DMS79 (cell line): ENCODE measurements at places on chromosomes 1 and 21.

DNA sequence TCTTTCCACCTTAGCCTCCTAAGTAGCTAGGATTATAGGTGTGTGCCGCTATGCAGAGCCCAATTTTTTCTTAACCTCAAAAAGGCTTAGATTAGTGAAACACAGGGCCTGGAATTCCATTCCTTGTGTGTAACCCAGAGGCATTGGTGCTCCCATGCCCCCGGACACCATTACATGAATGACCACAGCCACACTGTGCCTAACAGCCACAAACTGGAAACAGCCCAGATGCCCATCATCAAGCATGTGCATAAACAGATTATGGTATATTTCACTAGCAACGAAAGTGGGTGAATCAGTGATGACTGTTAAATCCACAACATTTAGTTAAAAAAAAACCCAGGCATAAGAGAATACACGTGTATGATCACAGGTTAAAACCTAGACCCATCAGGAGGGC, 24.4 kb downstream of the ADAM30 start:
- no peak for DNase-seq

DNA sequence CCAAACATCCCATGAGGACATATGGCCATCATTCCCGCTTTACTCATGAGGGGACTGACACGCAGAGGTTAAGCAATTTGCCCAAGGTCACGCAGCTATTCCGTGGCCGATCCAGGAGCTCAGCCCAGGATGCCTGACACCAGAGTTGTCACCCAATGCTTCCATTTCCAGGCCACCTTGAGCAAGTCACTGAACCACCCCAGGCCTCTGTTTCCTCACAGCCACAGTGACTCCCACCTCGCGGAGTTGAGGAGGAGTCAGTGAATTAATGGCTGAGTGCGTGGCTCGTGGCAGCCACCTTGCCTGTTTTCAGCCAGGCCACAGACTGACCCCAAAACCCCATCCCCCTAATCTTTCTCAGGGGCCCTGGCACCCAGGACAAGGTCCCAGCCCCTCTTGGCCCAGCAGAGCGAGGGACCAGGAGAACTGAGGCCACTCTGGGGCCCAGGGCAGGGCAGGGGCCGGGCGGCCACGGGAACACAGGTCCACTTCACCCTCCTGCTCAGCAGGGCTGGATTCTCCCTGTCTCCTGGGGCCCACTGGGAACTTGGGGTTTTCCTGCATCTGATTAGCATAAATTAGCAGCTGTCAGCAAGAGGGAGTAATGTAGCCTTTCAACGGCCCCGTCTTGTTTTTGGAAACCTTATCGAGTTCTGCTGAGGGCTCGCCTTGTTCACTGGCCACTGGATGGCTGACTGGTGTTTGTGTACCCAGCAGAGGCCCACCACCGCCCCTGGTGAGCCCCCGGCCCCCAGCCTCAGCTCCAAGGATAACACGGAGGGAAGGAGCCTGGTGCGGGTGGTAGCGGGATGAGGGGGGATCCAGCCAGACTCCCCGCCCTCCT, 19.7 kb upstream of the LAPTM5 start:
- no peak for DNase-seq

GRCh38 chr1:150971583-150972416, 2.8 kb downstream of the CERS2 start:
- DNase-seq, result no peak

GRCh38 chr1:35555212-35555584, 2.0 kb downstream of the KIAA0319L start:
- DNase-seq, result no peak

GRCh38 chr1:226370144-226370923, 37.6 kb downstream of the PARP1 start:
- DNase-seq, result no peak

- DNase-seq, result no peak
These were observed at the start of the genes FBXO2 and FBXO44 for GRCh38 chr1:11654137-11654938. Gene FBXO2, minus strand, starts transcription at chr1:11654429. Its CDS starts 89 bp downstream, at chr1:11654340. Gene FBXO44, plus strand, starts transcription at chr1:11654877. Its CDS starts 959 bp downstream, at chr1:11655836.

DNA sequence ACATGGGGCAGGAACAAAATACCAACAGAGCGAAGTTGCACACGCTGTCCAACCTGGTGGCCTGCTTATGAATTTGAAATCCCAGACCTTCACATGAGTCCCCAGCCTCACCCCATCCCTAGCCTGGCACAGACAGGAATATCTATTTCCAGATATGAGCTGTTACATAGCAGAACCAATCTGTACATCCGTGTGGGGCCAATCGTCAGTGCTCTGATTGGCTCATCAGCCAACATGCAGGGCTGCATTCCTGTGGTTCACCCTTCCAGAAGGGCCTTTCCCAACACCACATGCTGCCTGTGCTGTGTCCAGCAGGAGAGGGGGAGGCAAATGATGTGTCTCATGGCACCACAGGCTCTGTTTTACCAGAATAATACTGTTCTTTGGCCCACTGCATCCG, 31.3 kb downstream of the CCN1 start:
- DNase-seq, result no peak

DNA sequence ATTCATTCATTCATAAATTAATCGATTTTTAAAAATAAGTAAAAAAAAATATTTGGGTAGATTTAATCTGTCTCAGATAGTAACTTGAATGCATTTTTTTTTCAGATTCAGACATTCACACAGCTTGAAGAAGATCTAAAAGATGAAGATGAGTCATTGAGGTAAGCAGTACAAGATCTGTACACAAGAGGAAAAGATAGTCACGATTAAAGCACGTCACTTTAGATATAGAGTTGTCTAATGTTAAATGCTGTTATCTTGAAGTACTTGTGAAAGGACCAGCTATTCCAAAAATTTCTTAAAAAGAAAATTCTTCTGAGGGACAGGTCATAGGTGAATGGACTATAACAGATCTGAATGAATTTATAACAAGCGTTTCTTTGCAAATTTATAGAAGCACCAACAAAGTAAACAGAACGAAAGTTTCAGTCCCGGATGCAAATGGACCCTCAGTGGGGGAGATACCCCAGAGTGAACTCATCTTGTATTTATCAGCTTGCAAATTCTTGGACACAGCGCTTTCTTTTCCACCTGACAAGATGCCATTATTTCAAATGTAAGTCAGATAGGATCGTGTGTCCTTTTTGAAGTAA, 31.2 kb upstream of the MORC3 start:
- DNase-seq, result no peak

DNA sequence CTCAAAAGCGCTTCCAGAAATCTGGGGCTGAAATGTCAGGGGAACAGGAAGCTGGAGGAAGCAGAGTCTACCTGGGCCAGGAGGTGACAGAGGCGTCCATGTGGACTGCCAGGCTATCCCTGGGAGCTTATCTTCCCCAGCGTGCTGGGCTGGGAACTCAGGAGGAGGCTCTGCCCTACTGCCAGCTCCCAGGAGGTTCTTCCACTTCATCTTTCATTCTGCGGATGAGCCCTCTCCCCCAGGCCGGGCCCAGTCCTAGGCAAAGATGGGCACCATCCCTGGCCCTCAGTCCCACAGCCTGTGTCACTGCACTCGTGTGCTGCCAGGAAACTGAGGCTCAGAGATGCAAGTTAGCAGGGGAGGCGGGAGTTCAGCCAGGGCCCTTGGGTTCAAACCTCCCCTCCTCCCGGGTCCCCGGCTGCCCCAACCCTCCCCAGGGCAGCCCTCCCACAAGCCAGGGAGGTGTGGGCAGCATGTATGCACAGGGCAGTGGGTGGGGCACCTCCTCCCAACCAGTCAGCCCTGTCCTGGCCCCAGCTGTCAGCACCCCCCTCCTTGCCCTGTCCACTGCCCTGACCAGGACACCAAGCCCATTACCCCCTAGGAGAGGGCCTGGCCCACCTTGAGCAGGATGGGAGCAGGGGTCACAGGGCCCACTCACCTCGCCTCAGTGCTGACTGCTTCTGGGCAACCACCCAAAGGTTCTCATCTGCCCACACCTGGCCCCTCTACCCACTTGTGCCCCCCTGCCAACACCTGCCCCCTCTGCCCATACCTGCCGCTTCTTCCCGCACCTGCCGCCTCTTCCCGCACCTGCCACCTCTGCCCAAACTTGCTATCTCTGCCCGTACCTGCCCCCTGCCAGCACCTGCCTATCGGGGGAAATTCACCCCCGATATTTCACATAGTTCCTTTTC, 226.0 kb downstream of the NPHP4 start:
- no peak for DNase-seq

GRCh38 chr1:15627343-15627988, 10.2 kb downstream of the DDI2 start:
- DNase-seq, result no peak

DNA sequence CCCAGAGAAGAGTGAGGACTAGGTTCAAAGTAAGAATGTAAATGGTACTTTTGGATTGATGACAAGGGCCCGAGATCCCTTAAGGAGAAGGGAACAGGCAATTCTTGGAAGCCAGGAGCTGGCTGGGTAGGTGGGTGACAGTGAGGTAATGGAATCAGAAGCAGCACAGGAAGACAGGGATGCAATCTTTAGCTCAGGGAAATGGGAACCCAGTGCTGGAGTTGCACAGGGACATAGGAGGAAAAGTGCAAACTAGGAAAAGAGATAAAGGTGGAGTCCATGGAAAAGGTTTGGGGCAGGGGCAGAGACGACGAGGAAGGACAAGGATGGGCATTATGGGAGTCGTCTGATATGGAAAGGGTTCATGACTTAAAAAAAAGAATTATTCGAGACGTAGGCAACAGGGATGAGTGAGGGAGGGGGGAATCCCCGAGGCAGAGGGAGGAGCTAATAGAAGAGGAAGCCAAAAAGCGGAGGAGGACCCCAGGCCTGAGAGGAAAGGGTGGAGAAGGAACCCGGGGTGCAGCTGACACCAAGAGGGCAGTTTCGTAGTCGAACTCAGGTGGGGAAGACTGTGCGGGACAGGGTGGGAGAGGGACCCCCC, 495 bp downstream of the PI4KB start:
- DNase-seq, result no peak

GRCh38 chr1:210342986-210343780, 14.5 kb downstream of the HHAT start:
- DNase-seq, result no peak

DNA sequence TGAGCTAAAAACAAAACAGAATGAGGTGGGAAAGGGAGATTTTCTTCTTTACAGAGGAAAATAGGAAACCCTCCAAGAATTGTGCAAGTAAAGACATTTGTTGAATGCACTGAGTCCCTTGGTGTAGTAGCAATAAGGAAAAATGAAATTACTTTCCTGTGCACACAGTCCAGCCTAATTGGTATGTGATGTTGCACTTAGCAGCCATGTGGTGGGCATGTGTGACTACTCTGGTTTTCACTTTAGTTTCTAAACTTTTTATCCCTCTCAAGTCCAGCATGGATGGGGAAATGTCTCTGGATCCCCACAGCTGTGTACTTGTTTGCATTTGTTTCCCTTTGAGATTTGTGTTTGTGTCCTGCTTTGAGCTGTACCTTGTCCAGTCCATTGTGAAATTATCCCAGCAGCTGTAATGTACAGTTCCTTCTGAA, 7.1 kb upstream of the AGO3 start:
- no peak for DNase-seq

GRCh38 chr21:39098696-39099200, 84.5 kb downstream of the PSMG1 start:
- no peak for DNase-seq

DNA sequence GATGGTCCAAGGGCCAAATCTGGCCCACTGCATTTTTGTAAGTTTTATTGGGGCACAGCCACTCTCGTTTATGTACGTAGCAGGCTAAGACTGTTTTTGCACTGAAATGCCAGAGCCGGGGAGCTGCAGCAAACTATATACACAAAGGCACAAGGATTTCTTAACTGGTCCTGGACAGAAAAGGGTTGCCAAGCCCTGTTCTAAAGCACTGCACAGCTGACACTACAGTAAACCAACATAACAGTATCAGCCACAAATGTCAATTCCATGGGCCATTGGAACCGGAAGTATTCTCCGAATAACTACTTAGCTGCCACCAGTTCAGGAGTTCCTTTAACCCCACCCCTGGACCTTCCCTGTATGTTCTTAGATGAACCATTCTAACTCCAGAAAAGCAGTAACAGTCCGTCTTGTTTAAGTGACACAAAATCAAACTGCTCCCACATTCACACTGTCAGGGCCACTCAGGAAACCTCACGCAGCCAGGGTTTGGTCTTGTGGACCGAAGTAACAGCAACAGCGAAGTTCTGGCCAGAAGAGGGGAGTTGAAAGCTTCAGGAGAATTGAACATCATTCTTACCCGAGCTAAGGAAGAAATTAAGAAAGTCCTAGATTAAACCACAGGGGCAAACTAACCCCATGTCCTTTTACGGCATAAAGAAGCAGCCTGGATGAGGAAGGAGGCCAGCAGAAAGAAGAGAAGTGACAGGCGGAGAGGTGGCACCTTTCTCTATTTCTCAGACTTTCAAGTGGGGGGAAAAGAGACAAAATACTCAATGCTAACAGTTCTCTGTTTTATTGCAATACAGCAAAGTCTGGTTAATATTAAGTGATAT, 49.2 kb downstream of the COQ8A start:
- no peak for DNase-seq

- no peak for DNase-seq
These were observed 32.6 kb downstream of the NKAIN1 start for GRCh38 chr1:31207046-31207445.

DNA sequence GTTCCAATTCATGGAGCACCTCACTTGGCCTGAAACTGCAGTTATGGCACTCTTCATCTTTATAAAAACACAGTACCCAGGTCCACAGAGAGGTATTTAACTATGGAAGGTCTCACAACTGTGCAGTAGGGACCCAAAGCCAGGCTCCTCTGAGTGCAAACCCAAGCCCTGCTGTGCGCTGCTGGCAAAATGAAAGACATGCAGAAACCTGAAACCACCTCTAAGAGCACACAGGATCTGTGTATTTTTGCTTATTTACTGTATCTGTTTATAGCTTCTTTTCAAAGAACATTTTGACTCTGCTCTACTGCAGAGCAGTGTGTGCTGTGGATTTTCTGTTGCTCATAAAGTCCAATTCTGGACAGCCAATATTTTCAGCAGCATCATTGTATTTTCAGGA, 166.6 kb downstream of the DSCAM start:
- DNase-seq, result no peak

DNA sequence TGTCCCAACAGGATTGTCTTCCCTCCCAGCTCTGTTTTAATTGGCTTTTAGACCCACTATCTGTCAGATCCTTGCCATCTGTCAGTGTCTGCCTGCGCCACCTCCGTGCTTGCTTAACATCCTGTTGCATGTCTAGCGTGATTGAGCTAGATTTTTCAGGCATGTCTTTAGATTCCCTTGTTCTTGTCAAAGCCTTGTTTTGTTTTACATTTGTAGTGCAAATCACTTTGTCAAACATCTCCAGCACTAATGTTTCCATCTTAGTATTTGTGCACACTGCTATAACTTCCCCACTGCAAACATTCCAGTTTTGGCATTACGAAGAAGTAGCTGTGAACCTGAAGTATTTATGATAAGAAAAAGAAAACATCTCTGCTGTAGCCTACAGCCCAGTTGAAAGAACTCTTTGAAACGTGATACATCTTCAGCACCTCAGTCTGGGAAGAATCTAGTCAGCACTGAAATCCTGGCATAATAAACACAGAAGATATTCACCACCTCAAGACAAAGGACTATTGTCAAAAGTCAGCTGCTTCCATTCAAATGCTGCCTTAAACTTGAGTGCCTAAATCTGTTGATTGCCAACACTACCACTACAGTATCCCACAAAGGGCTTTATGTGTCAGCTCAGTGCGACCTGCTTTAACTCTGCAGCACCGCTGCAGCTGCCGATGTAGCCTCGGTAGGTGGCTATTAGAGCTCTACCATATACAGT, 105.0 kb downstream of the FNBP1L start:
- no peak for DNase-seq
